ENCODE measurements at places on chromosomes 5 and 9. TPM values are rescaled to one million over a fixed set of nuclear protein-coding genes. Genes with fewer than 3 reads are reported as not detected.

- H3K4me1 ChIP-seq, result no peaks in the 10 kb centered on the region
- H3K36me3 ChIP-seq, result no peaks in the 10 kb centered on the region
- H3K4me3 ChIP-seq, result no peak overlapping the region
- DNase-seq, result peak; percentile 8
- peaks cover 5% of the 10 kb centered on the region for H3K27me3 ChIP-seq
- no peak overlapping the region for H3K27ac ChIP-seq
Measured at GRCh38 chr5:90161414-90161813, 248.1 kb downstream of the CETN3 start.

DNA sequence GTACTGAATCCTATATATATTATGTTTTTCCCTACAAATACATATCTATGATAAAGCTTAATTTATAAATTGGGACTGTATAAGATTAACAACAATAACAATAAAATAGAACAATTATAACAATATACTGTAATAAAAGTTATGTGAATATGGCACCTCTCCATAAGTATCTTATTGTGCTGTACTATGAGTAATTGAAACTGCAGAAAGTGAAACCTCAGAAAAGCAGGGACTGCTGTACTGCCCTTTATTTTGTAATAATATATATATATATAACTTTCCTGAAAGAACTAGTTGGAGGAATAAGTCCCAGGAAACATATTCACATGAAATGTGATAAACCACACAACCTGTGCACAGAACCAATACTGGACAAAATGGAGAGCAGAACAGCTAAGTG is 77.3 kb downstream of the PAM start:
- H3K36me3 ChIP-seq, result no peaks in the 10 kb centered on the region
- DNase-seq, result no peak
- no peaks in the 10 kb centered on the region for H3K27me3 ChIP-seq
- H3K4me3 ChIP-seq, result no peak overlapping the region
- H3K27ac ChIP-seq, result no peak overlapping the region
- peaks cover 14% of the 10 kb centered on the region for H3K4me1 ChIP-seq

DNA sequence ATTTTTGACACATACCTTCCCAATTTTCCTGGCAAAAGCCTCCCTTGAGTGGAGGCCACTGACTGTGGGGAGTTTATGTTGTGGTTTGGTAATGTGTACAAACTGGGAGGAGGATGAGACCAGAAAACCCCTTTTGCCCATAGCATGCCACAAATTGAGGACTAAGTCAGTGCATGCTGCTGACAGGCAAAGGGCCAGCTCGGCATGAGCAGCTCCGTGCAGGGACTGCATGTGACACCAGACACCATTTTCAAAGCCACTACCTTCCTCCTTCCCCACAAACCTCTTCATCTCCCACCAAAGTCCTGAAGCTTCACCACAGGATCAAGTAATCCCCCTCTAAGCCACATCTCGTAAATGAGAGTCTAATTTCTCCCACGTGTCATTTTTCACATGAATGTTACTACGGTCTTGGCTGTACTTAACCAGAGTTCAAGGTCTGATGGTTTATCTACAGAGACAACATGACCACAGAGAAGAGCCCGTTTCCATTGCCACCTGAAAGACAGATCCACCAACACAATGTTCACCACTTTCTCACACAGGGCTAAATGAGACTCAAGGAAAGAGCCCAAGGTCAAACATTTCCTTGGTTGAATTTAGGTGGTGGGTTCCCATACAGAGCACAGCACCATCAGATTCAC is 106.5 kb downstream of the NFIB start:
- H3K27me3 ChIP-seq, result peaks cover 6% of the 10 kb centered on the region
- no peak for DNase-seq
- H3K36me3 ChIP-seq, result no peaks in the 10 kb centered on the region

DNA sequence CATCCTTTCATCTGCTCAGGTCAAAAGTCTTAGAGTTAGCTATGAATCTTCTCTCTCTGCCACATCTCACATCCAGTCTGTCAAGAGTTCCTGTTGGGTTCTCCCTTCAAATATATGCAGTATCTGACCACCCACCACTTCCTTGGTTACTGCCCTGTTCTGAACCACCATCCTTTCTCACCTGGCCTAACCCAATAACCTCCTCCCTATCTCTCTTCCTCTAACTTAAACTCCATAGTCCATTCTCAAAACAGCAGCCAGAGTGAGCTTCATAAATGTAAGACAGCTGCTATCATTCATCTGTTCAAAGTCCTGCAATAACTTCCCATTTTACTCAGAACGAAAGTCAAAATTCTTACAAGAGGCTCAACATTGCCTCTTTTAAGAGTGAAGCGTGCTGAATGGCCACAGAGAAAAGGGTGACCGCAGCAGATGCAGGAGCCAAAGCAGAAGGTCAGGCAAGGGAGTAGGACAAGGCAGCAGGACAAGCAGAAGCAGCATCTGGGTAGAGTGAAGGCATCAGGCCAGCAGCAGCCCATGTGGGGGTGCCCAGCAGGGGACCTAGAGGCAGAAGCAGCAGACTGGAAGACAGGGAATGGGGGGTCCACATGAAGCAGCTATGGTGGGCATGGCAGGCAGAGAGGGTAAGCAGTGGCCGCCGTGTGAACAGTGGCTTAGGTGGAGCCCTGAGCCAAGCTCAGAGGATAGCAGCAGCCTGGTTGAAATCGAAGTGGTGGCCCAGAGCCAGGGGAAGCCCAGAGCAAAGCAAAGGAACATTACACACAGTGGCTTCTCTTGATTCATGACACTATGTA is 39.3 kb upstream of the CDC42SE2 start:
- H3K36me3 ChIP-seq, result no peaks in the 10 kb centered on the region
- H3K27me3 ChIP-seq, result no peaks in the 10 kb centered on the region
- DNase-seq, result peak; percentile 17
- H3K27ac ChIP-seq, result no peak overlapping the region
- peaks cover 9% of the 10 kb centered on the region for H3K4me1 ChIP-seq

GRCh38 chr5:41793141-41793770 is 77.0 kb downstream of the OXCT1 start:
- no peaks in the 10 kb centered on the region for H3K27me3 ChIP-seq
- DNase-seq, result no peak
- H3K36me3 ChIP-seq, result peaks cover 39% of the 10 kb centered on the region
- no peak overlapping the region for H3K27ac ChIP-seq

GRCh38 chr5:112077180-112077579 is 320.2 kb upstream of the NREP start:
- DNase-seq, result no peak
- no peak overlapping the region for H3K4me3 ChIP-seq
- H3K27ac ChIP-seq, result no peak overlapping the region
- H3K27me3 ChIP-seq, result no peaks in the 10 kb centered on the region
- H3K4me1 ChIP-seq, result peaks cover 6% of the 10 kb centered on the region
- no peaks in the 10 kb centered on the region for H3K36me3 ChIP-seq

DNA sequence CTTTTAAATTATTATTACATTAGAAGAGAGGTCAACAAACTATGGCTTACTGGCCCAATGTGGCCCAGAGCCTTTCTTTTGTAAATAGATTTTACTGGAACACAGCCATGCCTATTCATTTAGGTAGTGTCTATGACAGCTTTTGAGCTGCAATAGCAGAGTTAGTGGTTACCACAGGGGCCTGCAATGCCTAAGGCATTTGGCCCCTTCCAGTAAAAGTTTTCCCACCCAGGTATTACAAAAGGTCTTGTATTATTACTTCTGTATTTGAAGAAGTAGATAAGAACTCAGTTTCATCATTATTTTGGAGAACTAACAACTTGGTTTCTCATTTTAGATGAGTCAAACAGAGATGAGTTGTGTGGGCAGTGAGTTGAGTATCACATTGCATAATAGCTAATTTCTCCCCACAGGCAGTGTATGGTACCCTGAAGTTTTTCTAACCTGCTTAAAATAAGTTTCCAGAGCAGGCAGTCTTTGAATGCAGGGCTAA is 9.5 kb downstream of the MTRR start:
- no peaks in the 10 kb centered on the region for H3K27me3 ChIP-seq
- H3K36me3 ChIP-seq, result peaks cover 72% of the 10 kb centered on the region
- peak; percentile 29 for DNase-seq

UGT3A1 gene
- total RNA-seq, result not detected

FCN2 gene
- not detected for total RNA-seq
